T follicular helper cell (primary cell): ENCODE measurements at places on chromosomes 3 and 15.

DNA sequence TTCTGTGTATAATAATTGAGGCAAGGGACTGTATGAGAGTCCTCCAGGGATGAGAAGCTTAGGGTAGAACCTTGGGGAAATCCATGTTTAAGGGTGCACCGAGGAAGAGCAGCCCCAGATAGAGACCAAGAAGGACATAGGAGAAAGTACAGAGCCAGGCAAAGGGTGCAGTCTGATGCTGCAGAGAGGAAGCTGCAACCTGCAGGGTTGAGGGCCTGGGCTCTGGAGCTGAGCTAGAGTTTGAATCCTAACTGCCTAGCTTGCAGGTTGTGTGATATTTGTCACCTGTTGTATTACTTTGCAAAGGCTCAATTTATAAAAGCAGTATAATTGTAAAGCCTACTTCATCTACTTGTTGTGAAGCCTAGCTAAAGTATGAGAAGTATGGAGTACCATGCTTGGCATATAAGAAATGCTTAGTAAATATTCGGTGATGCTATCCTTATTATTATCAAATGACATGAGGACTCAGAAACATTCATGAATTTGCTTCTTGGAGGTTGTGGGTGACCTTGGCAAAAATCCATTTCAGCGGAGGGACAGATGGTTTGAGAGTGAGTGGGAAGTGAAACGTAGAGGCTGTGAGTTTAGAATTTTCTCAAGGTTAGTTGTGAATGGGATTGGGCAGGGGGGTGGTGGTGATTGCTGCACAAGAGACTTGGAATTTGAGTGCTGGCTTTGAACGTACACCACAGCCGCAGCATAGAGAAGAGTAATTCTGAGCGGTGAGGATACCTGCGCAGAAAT lies 43.8 kb downstream of the PLCL2 start:
- DNase-seq = no peak

DNA sequence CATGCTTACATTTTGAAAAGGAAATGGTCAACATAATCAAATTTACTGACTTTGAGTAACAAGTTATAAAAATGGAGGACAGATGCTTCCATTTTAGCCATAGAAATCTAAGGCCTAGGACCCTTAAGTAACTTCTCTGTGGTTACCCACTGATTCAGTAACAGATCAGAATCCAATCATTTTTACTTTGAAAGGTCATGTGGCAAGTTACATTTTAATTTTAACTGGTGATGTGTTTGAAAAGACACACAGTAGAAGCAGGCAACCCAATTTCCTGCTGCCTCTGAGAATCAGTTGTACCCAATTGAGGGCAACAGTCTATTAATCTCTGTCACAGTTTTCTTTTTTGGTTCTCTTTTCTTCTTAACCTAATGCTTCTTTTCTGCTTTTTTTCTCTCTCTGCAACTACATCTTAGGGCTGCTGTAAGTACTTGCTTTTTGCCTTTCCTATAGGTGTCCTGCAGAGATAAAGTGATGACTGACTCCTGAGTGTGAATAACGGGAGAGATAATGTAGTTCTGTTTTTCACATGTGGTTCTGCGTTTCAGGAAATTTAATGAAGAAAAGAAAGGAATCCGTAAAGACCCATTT lies 3.3 kb downstream of the ZWILCH start:
- no peak for DNase-seq

DNA sequence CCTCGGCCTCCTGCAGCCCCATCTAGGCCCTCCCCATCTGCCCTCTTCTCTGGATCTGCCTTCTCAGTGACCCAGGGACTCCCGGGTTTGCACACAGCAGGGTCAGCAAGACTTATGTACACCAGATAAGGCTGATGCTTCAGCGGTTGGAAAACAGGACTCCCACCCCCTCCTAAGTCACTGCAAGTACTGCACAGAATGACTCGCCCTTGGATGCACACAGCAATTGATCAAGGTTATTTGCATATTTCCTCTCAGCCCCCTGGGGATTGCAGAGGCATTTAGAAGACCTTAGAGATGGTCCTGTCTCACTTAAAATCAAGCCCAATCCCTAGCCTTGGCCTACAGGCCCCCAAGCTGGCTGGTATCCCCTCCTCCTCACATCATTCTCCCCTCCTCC lies 8.9 kb downstream of the ACAN start:
- DNase-seq = no peak

DNA sequence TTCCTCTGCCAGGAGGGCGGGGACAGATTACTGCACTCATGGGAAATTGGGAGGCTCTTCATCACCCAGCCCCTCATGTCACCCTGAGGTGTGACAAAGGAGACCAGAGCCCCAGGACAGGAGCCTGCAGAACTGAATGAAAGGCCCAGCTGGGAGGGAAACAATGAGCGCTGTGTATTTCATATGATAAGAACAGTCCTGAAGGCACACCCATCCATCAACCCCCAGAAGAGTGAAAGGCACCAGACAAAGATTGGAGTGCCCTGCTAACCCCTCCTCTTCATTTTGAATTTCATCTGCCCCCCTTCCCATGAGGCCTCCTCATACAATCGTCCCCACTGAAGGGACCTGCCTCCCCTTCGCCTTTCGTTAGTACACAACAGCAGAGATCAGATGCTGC lies 160.0 kb upstream of the PRICKLE2 start:
- no peak for DNase-seq

DNA sequence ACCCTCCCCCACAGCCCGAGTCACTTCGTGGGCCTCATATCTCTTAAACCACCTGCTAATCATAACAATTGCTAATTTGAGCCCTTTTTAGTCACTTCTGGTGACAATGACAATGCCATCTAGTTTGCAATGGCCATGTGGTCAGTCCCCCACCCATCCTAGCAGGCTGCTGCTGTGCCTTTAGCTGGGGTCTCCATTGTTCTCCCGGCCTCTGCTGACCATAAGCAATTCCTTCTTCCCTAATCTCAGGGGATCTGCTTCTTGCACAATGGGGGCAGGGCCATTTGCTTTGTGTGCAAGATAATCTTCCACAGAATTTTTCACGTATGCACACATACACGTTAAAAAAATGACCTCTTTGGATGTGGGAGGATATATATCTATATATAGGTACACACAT lies 406.1 kb upstream of the ONECUT1 start:
- no peak for DNase-seq

DNA sequence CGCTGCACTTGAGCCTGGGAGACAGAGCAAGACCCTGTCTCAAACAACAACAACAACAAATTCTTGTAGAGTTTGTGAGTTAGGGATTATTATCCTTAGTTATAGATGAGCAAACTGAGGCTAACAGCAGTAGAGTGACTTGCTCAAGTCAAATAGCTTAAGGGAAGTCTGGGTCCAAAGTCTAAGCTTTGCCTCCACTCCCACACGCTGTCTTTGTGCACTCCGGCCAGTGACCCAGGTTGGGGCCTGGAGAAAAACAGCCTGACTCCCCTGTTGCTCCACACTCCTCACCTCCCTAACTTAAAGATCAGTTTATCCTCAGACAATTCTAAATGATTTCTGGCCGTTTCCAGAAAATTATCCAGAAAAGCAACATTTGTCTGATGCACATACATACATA lies 9.2 kb upstream of the SIN3A start:
- no peak for DNase-seq

- no peak for DNase-seq
Measured at GRCh38 chr15:92645731-92646130, 9.8 kb downstream of the FAM174B start.

GRCh38 chr3:179321668-179322285 lies 1.1 kb upstream of the ZNF639 start:
- DNase-seq = no peak

DNA sequence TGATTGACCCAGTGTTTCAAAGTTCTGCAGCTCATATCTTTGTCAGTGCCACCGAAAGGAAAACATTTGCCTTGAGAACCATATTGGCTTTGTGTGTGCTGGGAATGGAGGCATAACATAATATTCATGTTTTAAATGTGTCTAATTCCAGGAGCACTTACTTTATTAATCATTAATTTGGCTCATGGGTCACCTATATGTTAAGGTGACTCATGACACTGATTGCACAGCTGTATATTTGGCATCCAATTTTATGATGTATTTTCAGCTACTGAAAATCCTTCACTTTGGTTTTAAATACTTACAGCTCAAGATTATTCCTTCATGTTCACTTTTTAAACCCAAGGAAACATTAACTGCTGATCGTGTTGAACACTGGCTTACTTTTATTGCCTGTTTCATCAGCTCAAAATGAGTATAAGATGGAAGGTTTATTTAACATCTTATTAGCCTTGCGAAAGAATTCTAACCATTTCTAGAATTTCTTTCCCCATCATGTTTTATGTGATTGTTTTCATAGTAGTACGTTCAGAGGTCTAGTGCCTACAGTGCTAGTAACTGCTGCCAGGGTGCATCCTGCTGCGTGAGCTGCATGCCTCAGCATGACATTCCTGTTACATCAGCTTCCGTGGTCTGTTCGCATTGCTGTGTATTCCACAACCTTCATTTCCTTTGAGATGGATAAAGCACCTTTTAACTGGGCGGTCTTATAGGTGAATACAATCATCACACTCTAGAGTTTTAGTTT lies 63.7 kb downstream of the LRCH3 start:
- no peak for DNase-seq

- no peak for DNase-seq
Measured at GRCh38 chr3:129228891-129229585, 20.4 kb upstream of the COPG1 start.

GRCh38 chr3:73021301-73021835 lies 24.8 kb downstream of the PPP4R2 start:
- no peak for DNase-seq

DNA sequence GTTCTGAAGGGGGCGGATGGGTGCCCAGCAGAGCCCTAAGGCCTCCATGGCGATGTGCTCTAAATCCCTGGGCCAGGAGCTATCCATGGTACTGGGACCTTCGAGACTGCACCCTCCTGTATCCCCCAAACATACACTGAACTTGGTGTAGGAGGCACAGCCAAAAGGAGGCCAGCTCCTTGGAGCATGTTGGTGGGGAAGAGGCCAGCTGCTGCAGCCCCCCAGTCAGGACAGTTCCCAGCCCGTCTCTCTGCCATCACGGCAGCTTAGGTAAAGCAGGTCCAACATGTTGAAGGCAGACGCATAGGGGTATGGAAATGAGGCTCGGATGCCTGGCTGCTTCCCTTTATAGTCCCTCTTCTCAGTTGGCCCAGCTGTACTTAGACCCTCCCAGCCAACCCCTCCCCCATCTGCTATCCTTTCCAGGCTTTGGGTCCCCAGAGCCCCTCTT lies 1.8 kb downstream of the CAMKV start:
- DNase-seq = no peak

DNA sequence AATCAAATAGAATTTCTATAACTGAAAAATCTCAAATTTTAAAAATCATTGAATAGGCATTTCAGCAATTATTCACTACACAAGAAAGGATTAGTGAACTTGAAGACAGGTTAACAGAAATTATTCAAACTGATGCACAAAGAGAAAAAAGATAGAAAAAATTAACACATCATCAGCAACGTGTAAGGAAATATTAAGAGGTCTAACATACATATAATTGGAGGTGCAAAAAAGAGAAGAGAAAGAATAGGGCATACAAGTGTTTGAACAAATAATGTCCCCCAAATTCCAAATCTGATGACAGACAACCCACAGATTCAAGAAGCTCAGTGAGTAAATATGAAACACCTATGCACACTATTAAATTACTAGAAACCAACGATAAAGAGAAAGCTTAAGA lies 57.1 kb downstream of the FBXL2 start:
- no peak for DNase-seq

DNA sequence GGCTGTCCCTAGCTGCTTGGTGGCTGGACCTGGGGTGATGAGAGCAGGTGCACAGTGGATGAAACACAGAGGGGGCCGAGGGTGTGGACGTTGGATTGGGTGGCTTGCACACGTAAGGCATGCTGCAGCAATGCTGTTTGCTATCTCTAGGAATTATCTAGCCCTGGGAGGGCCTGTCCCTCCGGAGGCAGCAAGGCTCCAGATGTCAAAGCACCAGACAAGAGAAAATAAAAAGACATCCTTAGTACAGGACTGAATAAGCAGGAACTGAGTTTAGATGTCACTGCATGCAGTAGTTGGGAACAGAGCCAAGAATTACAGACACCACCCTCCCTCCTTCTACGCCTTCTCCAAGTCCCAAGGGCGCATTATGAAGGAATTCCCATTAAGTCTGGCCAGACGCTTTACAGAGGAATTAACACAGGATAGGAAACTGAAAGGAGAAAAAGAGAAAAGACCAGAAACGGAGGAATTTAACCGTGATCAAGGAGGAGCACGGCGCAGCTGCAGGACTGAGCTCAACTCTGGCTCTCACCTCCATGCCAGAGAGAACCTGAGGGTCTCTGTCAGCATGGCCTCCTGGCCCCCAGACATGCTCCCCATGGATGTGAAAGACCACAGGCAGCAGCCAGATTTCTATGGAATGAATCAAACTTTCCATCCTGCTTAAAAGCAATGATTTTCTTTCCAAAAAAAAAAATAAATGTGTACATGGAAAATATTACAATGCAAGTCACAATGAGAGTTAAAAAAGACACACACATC lies 13.8 kb downstream of the ATP10A start:
- DNase-seq = no peak

- DNase-seq = no peak
Measured at GRCh38 chr3:59364496-59364895, 314.7 kb upstream of the CFAP20DC start.

DNA sequence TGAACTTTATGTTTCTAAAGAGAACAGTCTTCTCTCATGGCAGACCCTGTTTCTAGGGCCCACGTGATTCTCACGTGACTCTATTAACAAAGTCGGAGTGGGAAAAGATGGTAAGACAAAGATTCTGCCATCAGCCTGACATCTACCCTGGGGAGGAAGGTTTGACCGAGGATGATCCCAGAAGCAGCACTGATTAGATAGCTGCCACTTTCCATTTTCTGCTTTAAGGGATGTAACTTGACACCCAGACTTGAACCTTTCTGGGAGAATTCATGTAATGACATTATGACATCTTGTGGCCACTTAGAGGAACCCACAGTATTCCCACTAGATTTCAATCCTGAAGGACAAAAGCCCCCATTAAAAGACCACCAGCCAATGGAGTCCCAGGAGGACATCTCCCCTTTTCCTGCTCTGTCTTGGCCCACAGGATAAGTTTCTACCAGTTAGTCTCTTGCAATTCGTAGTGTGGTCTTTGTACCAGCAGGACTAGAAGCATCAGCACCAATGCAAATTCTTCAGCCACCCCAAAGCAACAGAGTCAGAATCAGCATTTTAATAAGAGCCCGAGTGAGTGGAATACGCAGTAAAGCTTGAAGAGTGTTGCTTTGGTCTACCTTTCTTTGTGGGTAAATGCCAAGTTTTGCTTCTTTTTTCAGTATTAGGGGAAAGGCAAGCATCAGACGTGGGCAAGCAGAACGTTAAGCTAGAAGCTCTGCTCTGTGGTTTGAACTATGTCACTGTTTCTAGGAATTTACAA lies 480.5 kb upstream of the PROK2 start:
- no peak for DNase-seq

- DNase-seq = no peak
Measured at GRCh38 chr3:137866001-137866400, 101.9 kb downstream of the SOX14 start.

GRCh38 chr15:101543926-101544612 lies 54.6 kb upstream of the PCSK6 start:
- no peak for DNase-seq

- no peak for DNase-seq
Measured at GRCh38 chr15:36785396-36785795, 206.0 kb downstream of the CDIN1 start.
